ENCODE measurements at places on chromosomes 4 and X. TPM values are rescaled to one million over a fixed set of nuclear protein-coding genes. Genes with fewer than 3 reads are reported as not detected.

The NEUROG2 gene
- total RNA-seq, result not detected

The RASGEF1B gene
- total RNA-seq, result 1.6 TPM

The VCX3A gene
- not detected for total RNA-seq

The BTC gene
- total RNA-seq, result not detected

The PFKFB1 gene
- total RNA-seq, result 0.15 TPM

The CT45A3 gene
- not detected for total RNA-seq

The CFP gene
- total RNA-seq, result 26.9 TPM

The ZNF630 gene
- 0.54 TPM for total RNA-seq

The RS1 gene
- not detected for total RNA-seq

The TMEM154 gene
- 39.4 TPM for total RNA-seq

The TMPRSS11A gene
- not detected for total RNA-seq

The ERAS gene
- not detected for total RNA-seq

The TMPRSS11F gene
- not detected for total RNA-seq

The ATP1B4 gene
- not detected for total RNA-seq

The COL4A6 gene
- not detected for total RNA-seq

The SYN1 gene
- total RNA-seq, result 0.17 TPM

The LYAR gene
- total RNA-seq, result 32.7 TPM

The DNAAF6 gene
- not detected for total RNA-seq

The PRRG1 gene
- not detected for total RNA-seq

The DMD gene
- 18.1 TPM for total RNA-seq

Measured in T-helper 1 cell treated with Interleukin-12 subunit alpha and Interleukin-12 subunit beta and Interleukin-4 antibody, amounts not matched to agents 30 ng/mL and 1 ng/mL, for 36 hours (primary cell).